Transverse colon (tissue), 4 donors: ENCODE measurements at places on chromosomes 11 and 22. TPM values are rescaled to one million over a fixed set of nuclear protein-coding genes. Genes with fewer than 3 reads are reported as not detected.

GRCh38 chr22:45429424-45429823 lies 15.9 kb downstream of the RIBC2 start:
- no peak for DNase-seq

DNA sequence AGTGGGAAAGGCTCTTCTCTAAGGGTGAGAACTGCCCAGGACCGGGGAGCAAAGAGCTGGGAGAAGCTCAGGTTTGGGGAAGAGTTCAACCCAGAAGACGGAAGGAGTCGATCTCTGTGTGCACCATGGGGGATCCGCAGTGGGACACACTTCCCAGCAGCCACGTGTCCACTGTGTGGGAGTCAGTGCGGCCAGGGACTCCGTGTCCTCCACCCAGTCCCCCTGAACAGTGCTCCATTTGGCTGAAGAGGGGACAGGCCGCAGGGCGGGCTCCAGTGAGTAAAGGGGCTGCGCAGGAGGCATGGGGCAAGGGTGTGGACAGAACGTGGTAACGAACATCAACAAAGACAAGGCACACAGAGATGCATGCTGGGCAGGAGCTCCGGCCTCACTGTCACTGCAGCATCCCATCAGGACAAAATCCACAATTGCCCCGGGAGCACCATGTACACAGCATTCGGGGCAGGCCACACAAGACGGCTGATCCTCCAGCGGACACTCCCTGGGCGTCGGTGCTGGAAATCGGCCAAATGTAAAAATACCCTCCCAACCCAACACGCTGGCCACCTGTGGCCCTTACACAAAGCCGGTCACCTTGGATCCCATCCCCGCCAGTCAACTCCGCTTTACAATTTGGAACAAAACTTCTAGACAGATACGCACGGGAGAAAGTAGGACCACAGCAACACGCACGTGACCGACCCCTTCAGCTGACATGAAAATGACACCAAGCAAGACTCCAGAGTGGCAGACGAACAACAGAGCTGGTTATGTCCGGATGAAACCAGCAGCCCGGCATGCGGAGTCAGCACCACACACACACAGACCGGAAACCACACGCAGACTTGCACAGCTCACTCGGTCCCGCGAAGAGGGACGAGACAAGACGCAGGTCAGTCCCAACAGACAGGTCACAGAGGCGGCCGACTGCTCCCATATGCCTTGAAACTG lies 366.8 kb downstream of the SHANK2 start:
- DNase-seq: no peak

The MUC2 gene
- total RNA-seq: 903 TPM

The BTBD18 gene
- not detected for total RNA-seq

The ELFN2 gene
- total RNA-seq: not detected

DNA sequence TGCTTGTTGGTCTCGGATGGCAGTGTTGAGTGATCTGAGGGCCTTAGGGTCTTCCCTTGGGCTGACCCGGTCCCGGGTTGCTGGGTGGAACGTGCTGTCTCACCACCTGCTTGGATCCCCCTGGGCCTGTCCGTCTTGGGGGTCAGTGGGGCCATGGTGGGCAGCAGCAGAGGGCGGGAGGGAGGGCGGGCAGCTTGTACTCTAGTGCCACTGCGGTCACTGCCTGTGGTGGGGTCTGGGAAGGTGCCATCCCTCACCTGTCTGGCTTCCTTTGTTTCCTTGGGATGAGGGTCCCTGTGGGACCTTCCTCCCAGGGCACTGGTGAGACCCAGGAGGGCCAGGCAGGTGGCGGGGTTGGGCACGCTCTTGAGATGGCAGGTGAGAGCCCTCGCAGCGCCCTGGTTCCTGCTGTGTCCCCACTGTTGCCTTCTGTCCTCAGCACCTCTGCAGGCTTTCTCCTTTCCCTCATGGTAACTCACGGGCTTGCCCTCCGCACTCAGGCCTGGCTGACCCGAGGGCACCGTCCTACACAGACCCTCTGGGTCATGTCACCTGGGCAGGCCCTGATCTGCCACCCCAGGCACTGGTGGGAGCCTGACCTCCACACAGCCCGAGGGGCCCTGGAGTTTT lies 34.2 kb downstream of the TBC1D22A start:
- no peak for DNase-seq

The MS4A12 gene
- total RNA-seq: 524 TPM

DNA sequence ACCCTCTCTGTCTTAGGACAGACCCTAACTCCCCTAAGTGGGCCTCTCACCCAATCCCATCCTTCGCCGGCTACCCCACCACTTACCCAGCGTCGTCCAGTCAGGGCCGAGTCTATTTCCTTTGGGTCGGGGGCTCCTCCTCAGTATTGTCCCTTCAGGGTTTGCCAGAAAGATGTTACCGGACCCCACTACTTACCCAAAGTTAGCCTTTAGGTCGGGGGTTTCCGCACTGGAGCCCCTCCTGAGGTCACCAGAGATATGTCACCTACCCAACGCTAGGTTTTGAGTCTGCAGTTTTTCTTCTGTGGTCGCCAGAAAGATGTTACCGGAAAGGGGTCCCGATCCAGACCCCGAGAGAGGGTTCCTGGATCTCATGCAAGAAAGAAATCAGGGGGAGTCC lies 17.9 kb upstream of the B4GALNT4 start:
- DNase-seq: no peak

GRCh38 chr11:20451568-20451967 lies 64.1 kb downstream of the PRMT3 start:
- no peak for DNase-seq

The PRRG4 gene
- total RNA-seq: 22.4 TPM

The CD248 gene
- 8.2 TPM for total RNA-seq

DNA sequence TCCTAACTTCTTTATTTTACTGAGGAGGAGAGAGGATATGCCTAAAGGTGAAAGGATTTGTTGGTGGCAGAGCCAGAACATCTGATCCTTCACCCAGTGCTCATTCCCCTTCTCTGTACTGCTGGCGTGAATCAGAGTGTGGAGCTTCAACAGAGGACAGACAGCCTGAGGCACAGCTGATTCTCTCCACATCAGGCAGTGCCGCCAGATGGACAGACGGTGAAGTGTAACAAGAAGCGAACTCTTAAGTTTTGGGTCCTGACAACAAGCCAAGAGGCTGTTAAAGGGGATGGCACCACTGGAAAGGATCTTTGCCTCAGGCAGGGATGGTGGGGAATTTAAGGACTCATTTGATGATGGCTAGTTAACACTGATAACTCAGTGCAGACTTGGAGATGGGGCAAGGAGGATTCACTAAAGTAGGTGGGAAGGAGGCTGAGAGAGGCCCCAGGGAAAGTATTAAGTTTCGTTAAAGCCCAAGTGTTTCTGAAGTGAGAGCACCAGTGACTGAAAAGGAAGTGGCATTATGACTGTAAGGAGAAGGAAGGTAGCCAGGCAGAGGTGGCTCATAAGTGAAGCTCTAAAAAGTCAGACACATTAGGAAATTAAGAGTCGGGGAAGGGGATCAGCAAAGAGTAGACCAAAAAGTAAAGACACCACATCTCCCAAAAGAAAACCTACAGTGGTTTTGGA lies 81.3 kb downstream of the CLPB start:
- no peak for DNase-seq

DNA sequence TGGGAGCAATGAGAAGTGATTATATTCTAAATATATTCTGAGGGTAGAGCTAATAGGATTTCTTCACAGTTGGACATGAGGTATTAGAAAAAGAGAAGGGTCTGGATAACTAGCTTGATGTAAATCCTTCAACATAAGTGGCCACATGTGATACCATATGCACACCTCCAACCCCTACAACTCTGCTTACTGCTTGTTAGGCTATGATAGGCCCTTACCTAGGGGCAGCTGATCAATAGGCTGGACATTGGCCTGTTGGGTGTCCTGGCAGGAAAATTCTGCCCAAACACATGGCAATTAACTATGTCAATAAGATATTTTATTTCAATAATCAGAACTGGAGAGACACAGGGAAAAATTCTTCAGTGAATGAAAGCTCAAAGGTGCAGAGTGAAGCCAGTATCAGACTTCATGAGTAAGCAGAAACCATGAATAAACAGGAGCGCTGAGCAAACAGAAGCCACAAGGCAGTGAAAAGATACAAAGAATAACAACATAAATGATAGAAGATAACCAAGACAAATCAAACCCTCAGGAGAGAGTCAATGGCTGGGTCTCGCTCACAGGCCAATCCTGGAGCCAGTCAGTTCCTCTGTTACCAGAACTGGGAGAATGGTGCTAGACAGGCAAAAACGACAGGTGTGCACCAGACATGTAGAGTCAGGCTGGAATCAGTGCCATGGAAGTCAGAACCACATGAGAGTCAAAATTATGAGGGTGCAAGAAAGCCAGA lies 46.3 kb upstream of the PSMA1 start:
- no peak for DNase-seq

The OR52I2 gene
- total RNA-seq: not detected

DNA sequence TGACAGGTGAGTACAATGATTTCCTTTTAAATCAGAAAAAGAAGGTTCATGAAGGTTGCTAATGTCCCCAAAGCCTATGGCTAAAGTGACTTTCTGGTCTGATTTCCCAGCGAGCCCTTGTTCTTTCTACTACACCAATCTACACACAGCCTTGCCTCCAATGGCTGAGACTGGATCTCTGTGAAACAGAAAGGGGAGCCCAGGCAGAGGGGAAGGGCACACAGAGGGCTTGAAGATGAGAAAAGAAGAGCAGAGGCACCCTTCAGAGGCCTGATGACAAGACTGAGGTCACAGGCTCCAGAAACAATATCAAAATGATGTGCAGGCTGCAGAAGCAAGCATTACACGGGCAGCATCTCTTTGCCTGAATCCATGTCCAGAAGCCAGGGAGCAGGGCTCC lies 1.5 kb downstream of the SYN3 start:
- no peak for DNase-seq

- no peak for DNase-seq
Measured at GRCh38 chr11:69170704-69171103, 15.0 kb downstream of the SMIM38 start.

- DNase-seq: no peak
Measured at GRCh38 chr11:65130631-65131416, 3.5 kb downstream of the SYVN1 start.

DNA sequence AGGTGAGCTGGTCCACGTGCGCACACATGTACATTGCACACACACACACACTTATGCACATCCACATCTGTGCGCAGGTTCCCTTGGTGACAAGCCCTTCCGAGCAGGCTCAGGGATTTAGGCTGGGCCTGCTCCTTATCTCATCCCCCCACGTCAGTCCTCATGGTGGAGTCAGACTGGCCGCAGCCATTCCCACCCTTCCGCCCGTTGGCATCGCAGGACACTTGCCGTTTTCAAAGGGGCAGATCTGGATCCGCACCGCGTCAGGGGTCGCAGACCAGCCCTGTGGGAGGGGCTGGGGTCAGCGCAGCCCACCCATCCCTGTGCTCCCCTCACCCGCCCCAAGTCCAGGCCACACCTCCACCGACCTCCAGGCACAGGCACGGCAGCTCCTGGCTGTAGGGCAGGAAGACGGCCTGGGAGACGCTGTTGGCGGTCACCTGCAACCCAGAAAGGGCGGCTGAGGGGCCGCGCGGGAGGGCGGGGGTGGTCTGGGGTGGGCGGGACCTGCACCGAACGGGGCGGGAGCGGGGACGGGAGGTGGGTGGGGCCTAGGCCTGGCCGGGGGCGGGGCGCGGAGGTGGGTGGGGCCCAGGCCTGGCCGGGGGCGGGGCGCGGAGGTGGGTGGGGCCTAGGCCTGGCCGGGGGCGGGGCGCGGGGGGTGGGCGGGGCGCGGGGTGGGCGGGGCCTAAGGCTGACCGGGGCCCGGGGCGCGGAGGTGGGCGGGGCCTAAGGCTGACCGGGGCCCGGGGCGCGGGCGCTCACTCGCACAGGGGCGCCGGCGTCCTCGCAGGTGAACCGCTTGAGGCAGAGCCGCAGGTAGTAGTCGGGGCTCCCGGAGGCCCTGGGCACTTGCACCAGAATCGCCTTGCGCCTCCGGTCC lies 13.3 kb downstream of the IL17REL start:
- DNase-seq: peak; percentile 37

The OR4A16 gene
- not detected for total RNA-seq

The GRAP2 gene
- total RNA-seq: 28.4 TPM

GRCh38 chr11:7651700-7652099 lies 21.6 kb downstream of the CYB5R2 start:
- no peak for DNase-seq

The EED gene
- total RNA-seq: 28.0 TPM

- no peak for DNase-seq
Measured at GRCh38 chr11:57475191-57475590, 14.9 kb downstream of the RTN4RL2 start.

GRCh38 chr22:44187652-44188230 lies 7.0 kb downstream of the PARVG start:
- DNase-seq: no peak

The ARHGAP8 gene
- 28.6 TPM for total RNA-seq

DNA sequence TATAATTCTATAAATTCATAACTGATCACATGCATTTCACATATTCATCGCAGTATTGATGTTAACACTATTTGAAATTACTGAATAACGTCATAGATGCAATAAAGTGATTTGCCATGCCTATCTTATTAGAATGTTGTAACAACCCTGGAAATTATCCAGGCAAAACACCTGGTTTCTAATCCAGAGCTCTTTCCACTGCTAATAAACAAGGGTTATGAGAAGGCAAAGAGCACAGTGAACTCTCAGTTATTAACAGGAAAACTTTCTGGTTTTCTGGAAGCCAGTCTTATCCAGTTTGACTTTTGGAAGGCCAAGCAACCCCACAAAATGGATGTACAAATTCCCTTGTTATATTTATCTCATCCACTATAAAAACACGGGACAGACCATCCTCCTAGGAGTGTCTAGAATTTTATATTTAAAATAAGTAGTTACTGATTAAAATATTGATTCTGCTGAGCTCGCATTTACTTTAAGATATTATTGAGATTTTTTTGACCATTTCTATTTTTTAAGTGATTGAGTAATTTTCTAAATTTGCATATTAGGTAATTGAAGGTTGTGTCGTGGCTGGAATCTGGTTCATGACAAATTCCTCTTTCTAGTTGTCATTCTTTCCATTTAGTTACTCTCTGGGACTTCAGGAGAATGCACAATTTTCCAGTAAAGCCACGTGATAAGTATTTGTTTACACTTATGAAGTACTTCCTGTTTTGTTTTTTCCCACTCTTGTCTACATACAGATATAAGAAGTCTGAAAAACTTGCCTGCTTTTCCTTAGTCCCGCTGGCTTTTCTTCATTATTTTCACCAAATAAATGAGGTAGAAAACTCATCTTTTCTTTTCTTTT lies 47.9 kb downstream of the DCUN1D5 start:
- DNase-seq: no peak
